Cardiac muscle cell (in vitro differentiated cells and primary cell): ENCODE measurements at places on chromosomes 7 and 10. TPM values are rescaled to one million over a fixed set of nuclear protein-coding genes. Genes with fewer than 3 reads are reported as not detected.

NRAP gene
- total RNA-seq, result 0.12 TPM in 1 of 2 replicates, not detected in the other

GRCh38 chr10:125159932-125160855 lies at the start of gene CTBP2:
Gene CTBP2, minus strand, starts transcription at chr10:125160563.
- H3K27ac ChIP-seq, result peak within 1 kb of the TSS; percentile 91
- H3K36me3 ChIP-seq, result no peaks in the 10 kb centered on the region
- peaks cover 35% of the 10 kb centered on the region for H3K4me1 ChIP-seq

- DNase-seq, result peak; percentile 34
- no peaks in the 10 kb centered on the region for H3K36me3 ChIP-seq
- H3K4me3 ChIP-seq, result peak overlapping the region; percentile 85
- no peaks in the 10 kb centered on the region for H3K27me3 ChIP-seq
- peaks cover 11% of the 10 kb centered on the region for H3K4me1 ChIP-seq
- H3K27ac ChIP-seq, result peak overlapping the region; percentile 99
Observed at GRCh38 chr10:35089611-35090161, 455 bp downstream of the CUL2 start.

DNA sequence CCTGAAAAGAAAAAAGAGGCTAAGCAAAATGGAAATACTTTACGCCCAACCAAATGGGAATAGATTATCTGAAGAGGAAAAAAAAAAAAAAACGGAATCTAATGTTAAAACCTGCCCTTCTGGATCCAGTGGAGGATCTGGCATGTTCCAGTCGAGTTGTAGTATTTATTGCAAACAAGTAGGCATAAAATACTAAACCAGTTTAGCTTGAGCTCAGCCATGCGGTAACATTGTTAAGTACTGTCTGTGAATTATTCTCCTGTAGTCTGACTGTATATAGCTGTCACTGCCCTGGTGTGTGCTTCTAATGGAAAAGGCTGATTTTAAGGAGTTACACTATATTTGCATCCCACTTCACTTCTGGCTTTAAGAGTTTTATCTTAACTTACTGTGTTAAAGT lies 40.3 kb downstream of the CELF2 start:
- DNase-seq, result no peak
- H3K27me3 ChIP-seq, result no peaks in the 10 kb centered on the region
- H3K36me3 ChIP-seq, result no peaks in the 10 kb centered on the region
- H3K4me3 ChIP-seq, result no peak overlapping the region

GRCh38 chr7:77450054-77450453 lies 33.9 kb upstream of the GSAP start:
- H3K27ac ChIP-seq, result no peak overlapping the region
- no peak overlapping the region for H3K4me3 ChIP-seq
- H3K4me1 ChIP-seq, result no peaks in the 10 kb centered on the region
- H3K36me3 ChIP-seq, result no peaks in the 10 kb centered on the region
- H3K27me3 ChIP-seq, result no peaks in the 10 kb centered on the region

DNA sequence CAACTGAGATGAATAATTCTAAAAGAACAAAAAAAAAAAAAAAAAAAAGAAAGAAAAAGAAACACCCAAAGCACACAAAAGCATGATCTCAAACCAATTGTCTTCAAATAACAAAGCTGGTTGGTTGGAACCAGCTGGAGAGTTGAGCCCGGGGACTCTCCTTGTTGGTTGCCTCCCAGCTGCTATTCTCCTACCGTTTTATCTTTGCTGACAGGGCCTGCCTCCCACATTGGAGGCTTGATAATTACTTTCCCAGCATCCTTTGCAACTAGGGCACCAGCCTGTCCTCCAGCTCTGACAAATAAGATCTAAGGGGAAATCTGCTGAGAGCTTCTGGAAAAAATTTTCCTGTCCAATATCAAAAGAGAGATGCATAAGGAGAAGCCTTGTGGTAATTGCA lies 6.8 kb downstream of the PON1 start:
- no peak overlapping the region for H3K4me3 ChIP-seq
- no peak for DNase-seq
- H3K4me1 ChIP-seq, result no peaks in the 10 kb centered on the region
- H3K27ac ChIP-seq, result no peak overlapping the region
- H3K27me3 ChIP-seq, result no peaks in the 10 kb centered on the region

- H3K4me3 ChIP-seq, result no peak overlapping the region
- DNase-seq, result no peak
- peaks cover 15% of the 10 kb centered on the region for H3K4me1 ChIP-seq
- H3K27ac ChIP-seq, result no peak overlapping the region
- H3K36me3 ChIP-seq, result no peaks in the 10 kb centered on the region
Observed at GRCh38 chr10:57018452-57018851, 657.4 kb upstream of the ZWINT start.

EVX1 gene
- not detected in 2 replicates for total RNA-seq

DNA sequence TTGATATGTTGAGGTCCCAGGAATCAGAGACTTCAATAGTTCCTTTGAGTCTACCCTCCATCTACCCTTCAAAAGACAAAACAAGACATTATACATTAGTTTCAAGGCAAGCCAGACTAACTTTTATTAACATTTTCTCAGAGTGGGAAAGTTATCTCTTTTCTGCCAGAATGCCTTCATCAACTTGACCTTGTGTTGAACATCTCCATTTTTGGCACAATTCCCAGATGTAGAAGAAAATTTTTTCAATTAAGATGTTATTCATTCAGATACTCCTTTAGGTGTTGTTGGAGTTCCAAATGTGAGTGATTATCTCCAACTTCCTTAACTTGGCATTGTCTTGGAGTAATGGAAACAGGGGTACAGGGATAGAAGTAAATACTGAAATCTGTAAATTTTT lies 59.1 kb downstream of the NRF1 start:
- no peaks in the 10 kb centered on the region for H3K27me3 ChIP-seq
- H3K27ac ChIP-seq, result no peak overlapping the region
- H3K4me3 ChIP-seq, result no peak overlapping the region
- H3K4me1 ChIP-seq, result no peaks in the 10 kb centered on the region
- DNase-seq, result peak; percentile 52

GPR26 gene
- total RNA-seq, result not detected in 2 replicates

TBXAS1 gene
- total RNA-seq, result 0.83 and 4.1 TPM in 2 replicates

DNA sequence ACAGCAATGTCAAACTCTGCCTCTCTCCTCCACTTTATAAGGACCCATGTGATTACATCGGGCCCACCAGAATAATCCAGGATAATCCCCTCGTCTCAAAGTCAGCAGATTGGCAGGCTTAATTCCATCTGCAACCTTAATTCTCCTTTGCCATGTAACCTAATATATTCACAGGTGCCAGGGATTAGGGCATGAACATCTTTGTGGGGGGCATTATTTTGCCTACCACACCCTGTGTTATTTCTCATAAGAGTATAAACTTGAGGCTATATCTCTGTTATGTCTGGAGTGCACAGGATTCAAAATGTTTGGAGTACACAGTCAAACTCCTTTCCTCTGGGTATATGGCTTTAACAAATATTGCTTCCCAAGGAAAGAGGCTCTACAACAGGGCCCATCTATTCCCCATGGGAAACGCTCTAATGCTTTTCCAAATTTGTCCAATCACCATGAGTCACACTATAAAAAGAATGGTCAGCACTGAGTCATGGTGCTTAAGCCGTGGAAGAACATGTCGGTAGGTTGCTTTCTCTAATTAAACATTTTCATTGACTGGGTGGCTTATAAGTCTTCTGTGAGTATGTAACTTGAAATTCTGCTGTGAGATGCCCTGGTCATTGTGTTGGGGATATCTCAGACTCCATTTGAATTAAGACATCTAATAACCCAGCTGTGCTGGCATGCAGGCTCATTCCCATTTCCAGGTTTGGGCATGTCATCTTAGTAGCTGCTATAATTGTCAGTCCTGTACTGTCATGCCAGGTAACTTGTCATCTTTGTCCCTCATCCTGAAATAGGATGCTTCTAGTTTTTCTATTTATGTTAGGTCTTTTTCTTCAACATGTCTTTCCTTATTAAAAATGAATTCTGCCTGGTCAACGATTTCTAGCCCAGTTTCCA lies 11.5 kb upstream of the AKR1B10 start:
- no peak overlapping the region for H3K4me3 ChIP-seq
- no peaks in the 10 kb centered on the region for H3K27me3 ChIP-seq
- H3K27ac ChIP-seq, result no peak overlapping the region
- no peaks in the 10 kb centered on the region for H3K4me1 ChIP-seq
- peak; percentile 75 for DNase-seq

GRCh38 chr7:50610521-50611277 lies 45.5 kb upstream of the DDC start:
- no peaks in the 10 kb centered on the region for H3K4me1 ChIP-seq
- H3K4me3 ChIP-seq, result no peak overlapping the region
- no peaks in the 10 kb centered on the region for H3K27me3 ChIP-seq
- no peaks in the 10 kb centered on the region for H3K36me3 ChIP-seq
- DNase-seq, result no peak

CAMK2B gene
- 7.7 and 8.4 TPM in 2 replicates for total RNA-seq

DNA sequence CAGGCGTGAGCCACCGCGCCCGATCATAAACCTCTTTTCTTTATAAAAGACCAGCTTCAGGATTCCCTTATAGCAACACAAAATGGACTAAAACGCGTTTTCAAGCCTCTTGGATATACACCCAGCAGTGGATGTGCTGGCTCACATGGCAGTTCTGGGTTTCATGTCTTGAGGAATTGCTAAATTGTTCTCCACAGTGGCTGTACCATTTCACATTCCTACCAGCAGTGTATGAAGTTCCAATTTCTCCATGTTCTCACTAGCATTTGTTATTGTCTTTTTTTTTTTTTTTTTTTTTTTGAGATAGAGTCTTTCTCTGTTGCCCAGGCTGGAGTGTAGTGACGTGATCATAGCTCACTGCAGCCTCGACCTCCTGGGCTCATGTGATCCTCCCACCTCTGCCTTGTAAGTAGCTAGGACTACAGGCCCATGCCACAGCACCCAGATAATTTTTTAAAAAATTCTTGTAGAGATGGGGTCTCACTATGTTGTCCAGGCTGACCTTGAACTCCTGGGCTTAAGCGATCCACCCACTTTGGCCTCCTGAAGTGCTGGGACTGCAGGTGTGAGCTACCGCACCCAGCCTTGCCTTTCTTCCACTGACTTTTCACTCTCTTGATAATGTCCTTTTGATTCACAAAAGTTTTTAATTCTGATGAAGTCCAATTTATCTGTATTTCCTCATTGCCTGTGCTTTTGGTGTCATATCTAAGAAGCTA lies 17.4 kb downstream of the TECPR1 start:
- H3K36me3 ChIP-seq, result no peaks in the 10 kb centered on the region
- DNase-seq, result peak; percentile 13
- no peak overlapping the region for H3K27ac ChIP-seq
- H3K4me3 ChIP-seq, result no peak overlapping the region
